Right cardiac atrium (tissue), 5 donors: ENCODE measurements at places on chromosomes 16 and 17. TPM values are rescaled to one million over a fixed set of nuclear protein-coding genes. Genes with fewer than 3 reads are reported as not detected.

Gene ABCA10
- total RNA-seq = 5.7 TPM

Gene MT1F
- 1.8 TPM for total RNA-seq

Gene CRYM
- total RNA-seq = 136 TPM

Gene ATF7IP2
- 27.3 TPM for total RNA-seq

Gene PPY
- total RNA-seq = not detected

Gene KRT27
- not detected for total RNA-seq

Gene NACA2
- total RNA-seq = not detected

Gene TMEM132E
- 0.20 TPM for total RNA-seq

Gene PDP2
- 4.0 TPM for total RNA-seq

Gene BCL6B
- total RNA-seq = 16.8 TPM

Gene CYBA
- 53.9 TPM for total RNA-seq

Gene MMP2
- 169 TPM for total RNA-seq

Gene CACNG5
- total RNA-seq = not detected

Gene GPR179
- total RNA-seq = 0.03 TPM

Gene WFIKKN2
- total RNA-seq = 0.75 TPM

Gene CHST5
- 0.45 TPM for total RNA-seq
